ENCODE measurements at places on chromosomes 6 and 20.

DNA sequence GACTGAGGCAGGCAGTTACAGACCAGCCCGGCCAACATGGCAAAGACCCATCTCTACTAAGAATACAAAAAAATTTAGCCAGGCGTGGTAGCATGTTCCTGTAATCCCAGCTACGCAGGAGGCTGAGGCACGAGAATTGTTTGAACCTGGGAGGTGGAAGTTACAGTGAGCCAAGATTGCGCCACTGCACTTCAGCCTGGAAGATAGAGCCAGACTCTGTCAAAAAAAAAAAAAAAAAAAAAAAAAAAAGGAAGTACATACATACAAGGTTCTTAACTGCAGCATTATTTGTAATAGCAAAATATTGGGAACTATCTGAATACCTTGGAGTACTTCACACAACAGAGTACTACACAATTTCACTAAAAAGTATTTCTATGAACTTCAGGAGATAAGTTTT, 183.5 kb upstream of the OLIG3 start:
- no peak for DNase-seq

- peak; percentile 68 for DNase-seq
Measured at GRCh38 chr20:41340327-41341055, at the start of gene LPIN3. Gene LPIN3, plus strand, starts transcription at chr20:41340821. Its CDS starts 4,983 bp downstream, at chr20:41345804.

DNA sequence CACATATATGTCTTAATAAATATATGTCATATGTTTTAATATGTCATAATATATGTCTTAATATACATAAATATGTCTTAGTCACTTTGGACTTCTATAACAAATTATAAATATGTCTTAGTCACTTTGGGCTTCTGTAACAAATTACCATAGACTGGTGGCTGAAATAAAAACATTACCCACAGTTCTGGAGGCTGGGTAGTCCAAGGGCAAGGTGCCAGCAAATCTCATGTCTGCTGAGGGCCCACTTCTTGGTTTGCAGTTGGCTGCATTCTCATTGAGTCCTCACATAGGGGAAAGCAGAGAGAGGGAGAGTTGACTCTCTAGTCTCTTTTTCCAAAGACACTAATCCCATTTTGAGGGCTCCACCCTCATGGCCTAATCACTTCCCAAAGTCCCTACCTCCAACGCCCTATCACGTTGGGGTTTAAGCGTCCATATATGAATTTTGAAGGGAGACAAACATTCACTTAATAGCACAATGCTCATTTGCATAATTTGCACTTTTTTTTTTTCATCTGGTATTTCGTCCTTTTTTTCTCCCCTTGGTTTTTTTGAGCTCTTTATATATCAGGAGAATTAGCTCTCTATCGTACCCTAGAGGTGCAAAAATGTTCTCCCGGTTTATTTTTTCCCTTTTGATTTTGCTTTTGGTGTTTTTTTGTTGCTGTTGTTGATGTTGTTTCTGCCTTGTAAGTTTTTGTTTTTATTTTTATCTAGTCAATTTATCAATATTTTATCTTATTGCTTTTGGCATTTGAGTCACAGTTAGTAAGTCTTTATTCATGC, 266.4 kb downstream of the PLCB1 start:
- peak; percentile 11 for DNase-seq

GRCh38 chr20:8829256-8829655, 239.6 kb upstream of the PLCB4 start:
- no peak for DNase-seq

DNA sequence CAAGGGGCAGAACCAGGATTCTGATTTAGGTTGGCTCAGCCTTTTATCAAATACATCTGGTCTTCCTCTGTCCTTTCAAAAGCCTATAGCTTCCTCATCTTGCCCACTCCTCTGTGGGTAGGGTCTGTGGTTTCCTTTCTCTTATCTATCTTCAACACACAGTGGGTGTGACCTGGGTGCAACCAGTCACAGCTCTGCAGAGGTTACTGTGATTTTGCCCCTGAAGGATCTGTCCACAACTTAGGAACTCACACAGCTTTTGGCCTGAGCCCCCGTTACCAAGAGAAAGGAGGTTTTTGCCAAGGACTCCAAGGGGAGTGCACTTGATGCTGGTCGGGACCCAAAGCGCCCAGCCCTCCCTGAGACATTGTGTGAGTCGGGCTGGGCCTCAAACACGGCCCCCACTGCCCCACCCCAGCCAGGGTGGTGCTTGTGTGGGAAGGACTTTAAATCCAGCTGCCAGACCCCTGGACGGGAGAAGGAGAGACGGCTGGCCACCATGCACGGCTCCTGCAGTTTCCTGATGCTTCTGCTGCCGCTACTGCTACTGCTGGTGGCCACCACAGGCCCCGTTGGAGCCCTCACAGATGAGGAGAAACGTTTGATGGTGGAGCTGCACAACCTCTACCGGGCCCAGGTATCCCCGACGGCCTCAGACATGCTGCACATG, at the start of gene PI16:
PI16 (plus strand) TSS at position 477 of the 670 bp plus-strand sequence; CDS start at position 500, 23 bp downstream.
- DNase-seq, result no peak

DNA sequence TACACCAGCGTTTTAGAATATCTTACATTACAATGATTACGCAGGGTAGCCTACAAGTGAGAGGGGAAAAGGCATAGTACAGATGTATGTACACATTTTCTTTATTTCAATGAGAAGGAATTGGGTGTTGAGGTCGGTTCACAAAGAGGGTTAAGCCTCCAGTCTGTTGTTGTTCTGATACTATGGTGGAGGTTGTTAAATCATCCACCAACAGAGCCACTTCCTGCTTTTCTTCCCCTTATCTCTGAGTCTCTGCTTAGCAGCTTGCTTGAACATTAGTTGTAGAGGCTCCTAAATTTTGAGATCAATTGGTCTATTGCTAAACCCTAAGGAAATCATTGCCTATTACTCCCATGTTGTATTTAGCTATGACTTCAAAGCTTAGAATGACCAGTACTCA, 7.3 kb downstream of the RGS17 start:
- no peak for DNase-seq
